ENCODE measurements at places on chromosomes 5 and 9.

GRCh38 chr5:109688630-109688969 lies 1.1 kb upstream of the MAN2A1 start:
- peak; percentile 41 for DNase-seq

DNA sequence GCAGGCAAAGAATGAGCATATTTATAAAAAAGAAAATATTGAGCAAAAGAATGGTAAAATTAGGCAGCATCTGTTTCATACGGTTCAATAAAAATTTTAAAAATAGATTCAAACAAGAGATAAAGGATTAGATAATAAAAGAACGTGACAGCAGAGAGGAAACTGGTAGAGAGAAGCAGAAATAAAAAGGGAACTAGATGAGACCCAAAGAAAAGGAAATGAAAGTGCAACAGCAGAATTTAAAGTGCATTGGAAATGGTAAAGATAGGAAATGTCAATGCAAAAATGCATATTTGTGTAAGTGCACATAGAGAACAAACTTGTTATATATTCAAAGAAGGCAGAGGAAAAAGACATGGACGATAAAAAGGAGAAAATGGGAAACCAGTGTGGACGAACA lies 70.2 kb downstream of the SUSD1 start:
- DNase-seq: no peak

- no peak for DNase-seq
These were observed 91.0 kb downstream of the PDE8B start for GRCh38 chr5:77301447-77301883.

DNA sequence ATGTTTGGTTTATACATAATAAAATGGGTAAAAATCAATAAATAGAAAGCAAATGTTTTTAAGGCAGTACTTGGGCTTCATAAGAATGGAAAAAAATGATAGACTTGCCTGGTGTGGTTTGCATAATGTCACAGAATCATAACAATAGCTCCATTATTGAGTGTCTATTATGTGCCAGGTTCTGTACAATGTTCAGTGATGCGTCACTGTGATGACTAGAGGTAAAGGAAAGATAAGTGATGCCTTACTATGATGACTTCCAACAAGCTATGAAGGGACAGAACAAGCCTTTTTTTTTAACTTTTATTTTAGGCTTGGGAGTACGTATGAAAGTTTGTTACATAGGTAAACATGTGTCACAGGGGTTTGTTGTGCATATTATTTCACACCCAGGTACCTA lies 128.8 kb downstream of the TMC1 start:
- DNase-seq: no peak

- no peak for DNase-seq
These were observed 34.8 kb upstream of the LRRC14B start for GRCh38 chr5:156411-157072.

- no peak for DNase-seq
These were observed 2.5 kb upstream of the CMBL start for GRCh38 chr5:10310066-10310779.

DNA sequence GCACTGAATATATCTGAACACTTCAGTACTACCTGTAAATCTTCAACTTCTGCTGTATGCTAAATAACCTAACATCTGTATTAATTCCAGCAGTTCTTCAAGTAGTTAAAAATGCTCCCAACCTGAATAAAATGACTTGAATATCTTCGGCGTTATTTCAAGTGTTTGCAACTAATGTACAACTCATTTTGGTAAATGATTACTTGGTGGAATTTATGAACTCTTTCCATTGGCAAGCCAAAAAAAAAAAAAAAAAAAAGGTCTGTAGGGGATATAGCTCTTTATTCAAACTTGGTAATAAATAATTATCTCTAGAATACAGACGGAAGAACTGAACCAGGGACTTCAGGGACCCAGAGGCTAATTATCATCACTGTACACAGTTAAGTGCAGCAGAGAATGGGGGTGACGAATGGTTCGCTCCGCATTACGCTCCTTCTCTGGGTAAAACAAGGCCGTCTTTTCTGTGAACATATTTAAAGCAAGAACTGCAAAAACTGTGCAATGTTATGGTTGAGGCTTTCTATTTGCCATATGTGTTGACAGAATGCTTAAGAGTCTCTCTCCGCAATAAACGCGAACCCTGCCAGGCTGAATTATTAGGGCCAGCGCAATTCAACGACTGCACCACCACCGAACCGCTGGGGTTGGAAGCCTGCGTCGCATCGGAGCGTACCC lies 1.9 kb upstream of the ERBIN start:
- DNase-seq: no peak

DNA sequence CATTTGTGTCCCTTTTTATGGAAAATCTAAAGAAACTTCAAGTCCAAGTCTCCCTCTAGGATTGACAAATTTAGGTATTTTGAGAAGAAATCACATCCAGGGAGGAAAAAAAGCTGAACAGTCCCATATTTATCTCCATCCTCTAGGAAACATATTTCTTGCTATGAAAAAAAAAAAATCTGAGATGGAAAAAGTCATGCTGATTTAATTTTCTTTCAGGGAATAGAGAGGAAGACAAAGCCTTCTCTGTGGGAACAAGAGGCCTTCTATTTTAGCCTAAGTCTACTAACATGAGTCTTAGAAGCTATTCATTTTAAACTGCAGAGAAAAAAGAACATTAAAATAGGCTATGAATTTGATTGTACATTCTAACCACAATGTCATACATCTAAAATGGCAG lies 63.1 kb upstream of the CDK5RAP2 start:
- no peak for DNase-seq

GRCh38 chr5:171795381-171795780 lies 9.8 kb downstream of the SMIM23 start:
- DNase-seq: no peak

DNA sequence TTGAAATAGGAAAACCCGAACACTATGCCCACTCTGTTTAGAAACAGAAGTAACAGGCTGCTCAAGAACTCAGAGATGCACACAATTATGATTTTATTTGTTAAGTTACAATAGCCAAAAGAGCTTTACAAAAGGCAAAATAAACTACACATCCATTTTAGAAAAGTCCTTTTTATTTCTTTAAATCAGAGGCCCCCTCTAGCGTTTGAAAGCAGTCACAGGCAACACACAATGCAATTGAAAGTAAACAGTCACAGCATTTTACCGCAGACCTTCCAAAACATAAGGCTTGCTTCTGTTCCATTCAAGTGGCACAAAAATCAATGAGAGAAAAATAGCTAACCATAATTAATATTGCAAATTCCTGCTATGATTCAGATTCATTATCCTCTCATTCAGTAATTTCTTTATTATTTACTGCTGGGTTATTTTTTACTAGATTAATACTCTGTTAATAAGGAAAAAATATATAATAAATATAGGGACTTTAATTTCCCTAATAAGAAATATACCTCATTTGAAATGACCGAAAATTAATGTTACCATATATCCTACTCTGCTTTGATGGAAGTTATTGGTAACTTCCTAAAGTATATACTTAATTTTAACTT lies 78.3 kb downstream of the CEP120 start:
- DNase-seq: no peak

DNA sequence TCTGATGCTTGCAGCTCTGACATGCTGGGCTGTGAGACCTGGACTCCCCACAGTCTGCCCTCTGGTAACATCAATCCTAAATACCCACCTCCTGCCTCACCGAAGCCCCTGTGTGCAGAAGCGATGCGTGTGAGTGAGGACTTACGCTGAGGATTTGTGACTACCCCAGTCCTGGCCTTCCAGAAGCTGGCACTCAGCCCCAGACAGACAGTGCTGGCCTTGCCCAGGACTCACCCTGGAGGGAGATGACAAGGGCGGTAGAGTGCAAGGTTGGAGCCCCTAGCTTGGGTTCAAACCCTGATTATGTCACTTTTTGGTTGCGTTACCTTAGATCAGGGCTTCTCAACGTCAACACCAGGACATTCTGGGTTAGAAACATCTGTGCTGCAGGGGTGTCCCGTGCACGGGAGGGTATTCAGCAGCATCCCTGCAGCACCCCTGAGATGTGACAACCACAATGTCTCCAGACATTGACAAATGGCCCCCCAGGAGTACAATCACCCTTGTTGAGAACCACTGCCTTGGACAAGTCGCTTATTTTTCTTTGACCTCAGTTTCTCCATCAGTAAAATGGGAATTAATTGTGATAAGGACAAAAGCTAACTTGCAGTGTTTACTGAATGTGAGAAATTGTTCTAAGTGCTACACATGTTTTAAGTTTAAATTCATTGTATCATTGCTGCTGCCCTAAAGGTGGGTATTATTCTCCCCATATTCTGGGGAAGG lies 23.5 kb upstream of the TTLL11 start:
- DNase-seq: no peak

GRCh38 chr5:74665273-74665672 lies 19.8 kb upstream of the HEXB start:
- no peak for DNase-seq

DNA sequence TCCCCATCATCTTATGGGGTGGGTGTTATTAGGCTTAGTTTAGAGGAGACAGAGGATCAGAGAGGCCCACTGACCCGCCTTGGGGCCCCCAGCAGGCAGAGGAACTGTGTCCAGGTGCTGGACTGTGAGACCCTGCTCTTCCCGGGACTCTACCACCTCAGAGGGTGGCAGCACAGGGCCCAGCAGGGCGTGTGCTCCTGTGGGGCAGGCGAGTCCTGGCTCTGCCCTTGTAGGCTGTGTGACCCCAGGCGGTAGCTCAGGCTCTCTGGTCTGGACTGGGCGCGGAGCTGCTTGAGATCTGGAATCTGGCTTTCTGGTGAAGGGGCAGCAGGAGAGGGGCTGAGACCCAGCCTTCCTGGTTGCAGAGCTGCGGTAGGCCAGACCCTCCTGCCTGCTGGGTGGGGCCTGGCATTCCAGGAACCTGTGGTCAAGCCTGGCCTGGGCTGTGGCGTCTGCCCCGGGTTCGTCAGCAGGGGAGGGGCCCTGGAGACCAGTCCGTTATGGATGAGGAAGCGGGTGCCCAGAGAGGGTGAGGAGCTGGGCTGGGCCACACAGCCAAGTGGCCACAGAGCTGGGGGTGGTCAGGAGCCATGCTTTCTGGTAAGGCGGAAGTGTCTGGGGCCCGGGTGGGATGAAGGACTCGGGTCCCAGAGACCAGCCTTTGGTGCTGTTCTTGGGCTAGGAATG lies 46.5 kb downstream of the RXRA start:
- no peak for DNase-seq

- DNase-seq: no peak
These were observed 1.2 kb downstream of the GALT start for GRCh38 chr9:34647651-34648050.

DNA sequence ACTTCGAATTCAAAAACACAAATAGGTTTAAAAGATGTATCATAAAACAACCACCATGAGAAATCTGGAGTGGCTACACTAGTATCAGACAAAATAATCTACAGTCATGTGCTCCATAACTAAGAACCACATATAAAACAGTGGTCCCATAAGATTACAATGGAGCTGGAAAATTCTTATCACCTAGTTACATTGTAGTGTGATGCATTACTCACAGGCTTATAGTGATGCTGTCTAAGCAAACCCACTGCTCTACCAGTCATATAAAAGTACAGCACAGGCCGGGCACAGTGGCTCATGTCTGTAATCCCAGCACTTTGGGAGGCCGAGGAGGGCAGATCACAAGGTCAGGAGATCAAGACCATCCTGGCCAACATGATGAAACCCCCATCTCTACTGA lies 160.1 kb downstream of the ROR2 start:
- no peak for DNase-seq

DNA sequence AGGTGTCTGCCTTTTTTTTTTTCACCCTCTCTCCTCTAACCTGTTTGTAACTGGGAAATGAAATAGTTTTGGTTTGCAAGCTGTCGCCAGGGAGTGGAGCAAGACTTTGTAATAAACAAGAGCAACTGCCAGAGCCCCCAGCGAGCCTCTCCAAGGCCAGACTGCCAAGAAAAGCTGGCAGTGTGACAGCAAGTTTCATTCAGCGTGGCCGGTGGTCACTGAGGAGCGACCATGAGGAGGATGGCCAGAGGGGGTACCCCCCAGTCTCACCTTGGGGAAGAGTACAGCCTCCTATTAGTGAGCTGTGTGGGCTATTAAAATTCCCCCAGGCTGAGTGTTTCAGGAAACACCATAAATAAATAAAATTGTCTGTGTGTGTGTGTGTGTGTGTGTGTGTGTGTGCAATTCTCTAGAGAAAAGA lies 49.9 kb downstream of the ZFAND5 start:
- DNase-seq: no peak

DNA sequence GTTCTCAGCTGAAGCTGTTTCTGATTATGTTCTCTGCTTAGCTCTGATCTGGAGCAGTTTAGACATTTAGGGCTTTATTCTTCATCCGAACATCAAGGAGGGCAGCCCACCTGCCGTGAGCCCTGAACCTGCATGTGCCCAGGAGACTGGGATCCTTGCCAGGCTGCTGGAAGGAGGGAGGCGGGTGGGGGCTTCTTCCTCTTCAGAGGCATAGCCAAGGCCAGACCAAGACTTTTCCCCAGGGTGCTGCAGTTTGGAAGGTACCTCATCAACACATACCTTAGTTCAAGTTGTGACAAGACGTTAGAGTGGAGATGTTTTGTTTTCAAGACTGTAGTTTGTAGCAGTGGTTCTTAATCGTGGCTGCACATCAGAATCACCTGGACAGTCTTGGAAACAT lies 64.9 kb downstream of the RALGPS1 start:
- DNase-seq: no peak

- no peak for DNase-seq
These were observed 10.4 kb upstream of the SYNPO start for GRCh38 chr5:150630016-150630415.

DNA sequence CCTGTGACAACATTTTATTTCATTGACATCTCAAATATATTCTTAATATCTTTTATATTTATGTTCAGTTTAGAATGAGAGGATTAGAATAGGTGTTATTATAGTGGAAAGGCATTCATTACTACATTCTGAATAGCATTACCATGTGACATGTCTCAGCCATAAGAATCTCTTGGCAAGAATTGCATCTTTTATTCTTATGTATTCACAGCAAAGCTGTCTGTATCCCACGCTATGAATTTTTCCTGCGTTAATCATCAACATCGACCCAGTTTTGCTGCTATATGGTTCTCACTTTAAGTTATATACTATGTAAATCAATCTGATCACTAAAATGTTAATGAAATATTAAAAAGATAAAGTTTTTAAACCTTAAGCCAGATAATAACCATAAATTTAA lies 248.6 kb downstream of the TMEM232 start:
- no peak for DNase-seq

GRCh38 chr9:124322618-124323432 lies 65.1 kb downstream of the NEK6 start:
- no peak for DNase-seq

Data from activated T-cell treated with anti-CD3 and anti-CD28 coated beads, Interleukin-2, amount 50 U/mL, for 72 hours (primary cell).